ENCODE measurements at places on chromosomes 7 and 10.

- no peak for DNase-seq
Observed at GRCh38 chr7:137258552-137258951, 85.0 kb downstream of the PTN start.

GRCh38 chr7:1749864-1750466, 79.9 kb downstream of the ELFN1 start:
- no peak for DNase-seq

- DNase-seq = no peak
Observed at GRCh38 chr10:76647301-76647700, 990.3 kb downstream of the KCNMA1 start.

DNA sequence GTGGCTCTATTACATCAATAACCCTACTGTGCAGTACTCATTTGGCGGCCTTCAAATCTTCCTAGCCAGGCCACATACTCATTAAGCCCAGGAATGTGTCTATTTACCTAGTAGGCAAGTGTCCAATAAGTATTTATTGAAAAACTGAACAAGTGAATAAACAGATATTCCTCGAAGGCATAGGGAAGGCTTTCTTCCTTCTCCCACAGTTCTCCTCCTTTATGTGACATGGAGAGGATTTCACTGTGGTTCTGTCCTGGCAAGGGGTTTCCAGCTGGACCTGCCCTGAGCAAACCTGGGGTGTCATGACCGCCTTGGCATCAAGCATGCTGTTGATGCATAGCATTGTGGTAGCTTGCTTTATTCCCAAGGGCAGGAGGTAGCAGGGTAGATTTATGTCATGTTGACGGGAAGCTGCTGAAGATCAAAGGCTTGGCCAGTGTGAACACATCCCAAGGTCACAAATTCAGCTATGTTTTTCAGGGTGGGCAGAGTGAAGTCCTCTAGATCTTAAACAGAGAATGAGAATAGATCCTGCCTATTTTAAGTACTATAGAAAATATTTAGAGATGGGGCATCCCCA, 195.1 kb downstream of the INHBA start:
- no peak for DNase-seq

- no peak for DNase-seq
Observed at GRCh38 chr10:48880016-48880705, 59.5 kb downstream of the LRRC18 start.

GRCh38 chr7:131574741-131575140, 18.3 kb upstream of the PODXL start:
- DNase-seq = no peak

DNA sequence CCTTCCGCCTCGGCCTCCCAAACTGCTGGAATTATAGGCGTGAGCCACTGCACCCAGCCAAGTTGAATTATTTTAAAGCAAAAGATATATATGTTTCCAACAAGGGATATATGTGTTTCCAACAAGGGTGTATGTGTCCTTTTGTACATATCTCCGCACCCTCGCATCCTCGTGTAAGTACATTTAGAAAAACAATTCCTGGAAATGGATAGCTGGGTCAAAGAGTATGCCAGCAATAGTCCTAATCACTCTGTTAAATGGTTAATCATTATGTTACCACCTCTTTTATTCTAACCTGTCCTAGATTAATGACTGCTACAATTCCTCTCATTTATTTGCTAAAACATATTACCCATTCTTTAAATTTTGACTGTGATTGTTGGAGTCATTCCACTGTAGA, 28.0 kb downstream of the OR9A2 start:
- no peak for DNase-seq

DNA sequence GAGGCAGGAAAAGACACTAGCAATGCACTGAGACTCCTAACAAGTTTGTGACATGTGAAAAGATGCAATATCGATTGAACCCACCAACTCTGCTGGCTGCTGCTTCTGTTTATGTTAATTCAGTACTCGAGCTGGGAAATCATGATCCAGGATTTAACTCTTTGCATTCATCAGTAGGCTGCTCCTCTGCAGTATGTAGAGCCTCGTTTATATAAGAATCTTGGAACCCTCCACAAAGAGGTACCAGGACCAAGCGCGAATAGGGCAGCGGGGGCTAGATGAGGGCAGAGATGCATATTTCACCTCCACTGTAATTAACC, 7.8 kb downstream of the PRKAG2 start:
- no peak for DNase-seq

GRCh38 chr7:130884437-130885417, 150.7 kb upstream of the KLF14 start:
- no peak for DNase-seq

- DNase-seq = no peak
Observed at GRCh38 chr10:119734396-119735332, 8.8 kb downstream of the INPP5F start.

DNA sequence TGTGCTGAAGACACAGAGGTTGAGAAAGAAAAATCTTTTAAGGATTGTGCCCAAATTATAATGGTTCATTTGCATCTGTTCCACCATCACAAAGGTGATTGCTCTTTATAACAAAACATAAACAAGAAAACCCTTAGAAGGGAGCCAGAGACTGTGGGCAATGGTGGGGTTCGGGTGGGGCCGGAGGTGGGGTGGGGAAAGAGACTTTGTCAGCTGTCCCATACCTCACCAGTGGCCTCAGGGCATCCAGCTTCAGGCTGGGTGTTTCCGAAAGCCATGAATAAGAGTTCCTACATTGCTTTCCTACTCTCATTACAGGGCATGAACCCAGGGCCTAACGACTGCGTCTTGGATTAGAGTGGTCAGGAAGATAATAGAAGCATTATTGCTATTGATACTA, 227.9 kb downstream of the PHTF2 start:
- DNase-seq = no peak

GRCh38 chr10:14219411-14219810, 111.3 kb downstream of the FRMD4A start:
- no peak for DNase-seq

DNA sequence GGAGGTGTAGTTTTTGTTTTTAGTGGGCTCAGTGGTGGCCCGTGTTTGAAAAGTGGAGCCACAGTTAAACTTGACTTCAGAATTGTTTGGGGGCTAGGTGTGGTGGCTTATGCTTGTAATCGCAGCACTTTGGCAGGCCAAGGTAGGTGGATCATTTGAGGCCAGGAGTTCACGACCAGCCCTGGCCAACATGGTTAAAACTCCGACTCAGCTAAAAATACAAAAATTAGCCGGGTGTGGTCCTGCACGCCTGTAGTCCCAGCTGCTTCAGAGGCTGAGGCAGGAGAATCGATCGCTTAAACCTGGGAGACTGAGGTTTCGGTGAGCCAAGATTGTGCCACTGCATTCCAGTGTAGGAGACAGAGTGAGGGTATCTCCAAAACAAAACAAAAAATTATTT, 1.8 kb downstream of the CCT6A start:
- no peak for DNase-seq

DNA sequence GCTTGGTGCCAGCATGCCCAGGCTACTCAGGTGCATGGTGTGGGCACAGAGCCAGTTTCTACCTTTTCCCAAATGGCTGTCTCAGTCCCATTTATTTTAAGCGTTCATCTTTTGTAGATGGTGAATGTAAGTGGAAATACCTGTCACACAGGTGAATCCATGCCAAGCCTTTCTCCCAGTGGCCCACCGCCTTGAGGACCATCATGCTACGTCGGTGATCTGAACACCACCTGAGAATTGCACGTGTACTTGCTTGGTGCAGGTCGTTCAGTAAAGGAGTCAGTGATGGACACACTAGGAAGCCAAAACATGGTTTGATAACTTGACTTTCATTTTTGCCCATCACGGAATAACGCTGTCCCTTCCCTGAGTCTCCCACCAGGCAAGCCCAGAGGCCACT, 666.7 kb upstream of the FOXK1 start:
- no peak for DNase-seq

- peak; percentile 75 for DNase-seq
Observed at GRCh38 chr10:71234970-71235685, 22.8 kb downstream of the UNC5B start.

GRCh38 chr7:140621401-140622021, 19.1 kb downstream of the DENND2A start:
- DNase-seq = no peak

- no peak for DNase-seq
Observed at GRCh38 chr10:119500123-119500795, 42.3 kb downstream of the RGS10 start.

DNA sequence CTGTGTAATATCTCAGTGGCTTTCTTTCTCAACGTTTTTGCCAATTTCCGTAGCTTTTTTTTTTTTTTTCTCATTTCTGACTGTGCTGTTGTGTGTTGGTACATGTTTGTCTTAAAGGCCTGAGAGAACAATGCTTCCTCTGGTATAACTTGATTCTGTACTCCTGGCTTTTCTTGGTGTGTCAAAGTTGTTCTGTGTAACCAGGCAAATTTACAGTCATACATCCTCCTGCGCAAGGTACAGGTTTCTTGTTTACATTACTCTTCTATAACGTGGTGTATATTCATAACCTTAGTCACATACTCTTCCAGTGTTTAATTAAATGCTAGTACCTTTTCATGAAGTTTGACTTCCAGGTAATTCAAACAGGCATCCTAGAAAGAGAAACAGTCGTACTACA, 8.3 kb upstream of the ARHGAP12 start:
- DNase-seq = no peak

GRCh38 chr7:41705109-41705901, 2.4 kb upstream of the INHBA start:
- DNase-seq = peak; percentile 90

DNA sequence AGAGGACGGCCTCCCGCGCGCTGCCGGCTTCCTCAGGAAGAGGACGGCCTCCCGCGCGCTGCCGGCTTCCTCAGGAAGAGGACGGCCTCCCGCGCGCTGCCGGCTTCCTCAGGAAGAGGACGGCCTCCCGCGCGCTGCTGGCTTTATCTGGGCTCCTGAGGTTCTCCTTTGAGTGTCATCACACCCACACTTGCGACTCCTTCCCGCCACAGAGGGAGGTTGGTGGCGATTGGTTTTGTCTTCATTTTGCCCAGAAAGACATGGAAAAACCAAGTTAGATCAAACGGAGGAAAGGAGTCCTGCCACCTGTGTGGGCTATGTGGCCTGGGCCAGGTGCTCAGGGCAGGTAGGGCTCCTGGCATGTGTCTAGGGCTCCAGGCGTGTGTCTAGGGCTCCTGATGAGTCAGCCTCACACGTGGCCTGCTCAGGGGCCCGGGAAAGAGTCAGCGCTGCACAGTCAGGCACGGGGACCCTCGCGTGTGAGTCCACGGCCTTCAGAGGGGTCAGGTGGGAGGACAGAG, 138.0 kb downstream of the VIPR2 start:
- no peak for DNase-seq

GRCh38 chr7:20539201-20539600, 76.3 kb upstream of the ABCB5 start:
- DNase-seq = no peak

- DNase-seq = no peak
Observed at GRCh38 chr10:101840102-101840684, 3.4 kb downstream of the KCNIP2 start.

DNA sequence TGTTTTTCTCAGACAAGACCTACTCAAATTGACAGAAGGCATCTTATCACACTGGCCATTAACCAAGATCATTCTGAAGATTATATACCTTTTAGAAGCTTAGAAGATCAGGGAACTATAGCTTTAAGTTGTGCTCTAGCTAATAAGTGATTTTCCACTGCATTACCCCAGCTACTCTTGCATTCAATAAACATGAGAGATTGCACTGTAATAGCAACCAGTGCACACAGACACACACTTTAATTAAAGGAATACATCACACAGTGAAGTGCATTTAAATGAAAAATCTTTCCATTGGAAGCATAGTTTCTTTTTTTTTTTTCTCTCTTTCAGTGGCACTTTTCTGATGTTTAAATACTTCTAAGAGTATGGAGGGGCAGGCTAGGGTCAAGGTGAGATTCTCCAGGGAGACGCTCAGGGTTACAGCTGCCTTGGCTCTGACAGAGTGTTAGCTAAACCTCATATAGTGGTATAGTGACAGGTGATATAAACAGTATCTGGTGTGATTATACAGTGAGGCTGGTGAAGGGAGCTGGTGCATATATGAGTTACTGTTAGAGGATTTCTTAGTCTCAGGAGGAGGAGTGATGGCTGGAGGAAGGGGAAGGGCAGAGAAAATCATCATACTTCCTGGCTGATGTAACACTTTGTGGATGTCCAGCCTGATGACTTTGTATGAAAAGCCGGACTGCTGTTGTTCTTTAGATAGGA, 369.5 kb downstream of the SORCS3 start:
- no peak for DNase-seq

DNA sequence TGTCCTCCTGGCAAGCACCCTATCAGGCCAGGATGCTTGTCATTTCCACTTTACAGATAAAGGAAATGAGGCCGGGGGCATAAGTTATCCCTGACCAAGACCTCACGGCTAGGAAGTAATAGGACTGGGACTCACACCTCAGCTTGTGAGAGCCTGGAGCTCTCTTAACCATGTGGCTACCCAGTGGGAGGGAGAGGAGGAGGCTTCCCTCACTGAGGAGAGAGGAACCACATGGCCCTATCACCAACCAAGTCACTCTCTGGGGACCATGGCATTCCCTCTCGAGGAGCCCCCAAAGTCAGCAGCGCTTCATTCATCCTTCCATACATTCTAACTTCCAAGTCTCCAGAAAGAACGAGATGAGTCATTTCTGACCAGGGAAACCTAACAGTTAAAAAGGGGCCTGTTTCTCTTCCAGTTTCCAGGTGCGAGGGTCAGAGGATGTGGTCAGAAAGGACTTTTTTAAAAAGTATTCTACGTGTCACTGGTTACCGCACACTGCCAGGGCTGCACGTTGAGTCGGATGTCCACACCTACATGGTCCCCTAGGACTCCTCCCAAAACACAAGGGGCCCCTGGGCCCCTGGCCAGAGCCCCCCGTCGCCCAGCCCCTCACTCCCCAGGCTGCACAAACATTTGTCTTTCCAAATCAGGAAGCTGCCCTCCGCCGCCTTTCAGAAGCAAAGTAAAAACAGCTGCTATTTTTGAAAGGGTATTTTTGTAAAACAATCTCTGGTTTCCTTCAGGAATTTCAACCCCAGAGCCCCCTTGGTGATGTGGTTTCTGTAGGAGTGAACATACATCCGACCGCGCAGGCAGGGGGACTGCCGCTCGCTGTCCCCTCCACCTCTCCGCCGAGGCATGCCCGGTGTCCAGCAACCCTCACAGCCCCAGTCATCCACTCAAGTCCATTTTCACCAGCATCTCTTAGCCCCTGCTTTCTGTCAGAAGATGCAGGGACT, 128.2 kb upstream of the CHST15 start:
- DNase-seq = no peak

GRCh38 chr10:30970760-30971460, 60.8 kb downstream of the ZNF438 start:
- no peak for DNase-seq

DNA sequence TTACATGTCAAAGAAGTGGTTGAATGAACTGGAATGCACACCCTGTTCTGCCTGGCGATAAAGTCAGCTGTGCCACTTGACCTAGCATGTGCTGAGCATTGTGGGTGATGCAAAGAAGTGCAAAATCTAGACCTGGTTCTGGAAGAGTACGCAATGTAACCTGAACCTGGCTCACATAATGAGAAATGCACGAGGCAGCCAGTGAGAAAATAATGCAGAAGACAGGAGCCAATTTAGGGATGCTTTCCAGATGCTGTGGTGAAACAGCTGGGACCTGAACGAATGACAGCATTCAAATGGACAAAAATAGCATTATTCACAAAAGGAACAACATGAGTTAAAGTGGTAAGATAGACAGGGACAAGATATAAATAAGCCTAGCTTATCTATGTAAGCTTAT, 402.6 kb downstream of the SORCS1 start:
- DNase-seq = peak; percentile 54

GRCh38 chr7:17640730-17641377, 299.4 kb downstream of the SNX13 start:
- no peak for DNase-seq

GRCh38 chr10:125149680-125150047, 10.7 kb downstream of the CTBP2 start:
- DNase-seq = no peak
